Dermis microvascular lymphatic vessel endothelial cell (primary cell): ENCODE measurements at places on chromosomes 12 and 14.
A peak's percentile ranks its signal among the peaks of the same experiment; 100 is the strongest.

DNA sequence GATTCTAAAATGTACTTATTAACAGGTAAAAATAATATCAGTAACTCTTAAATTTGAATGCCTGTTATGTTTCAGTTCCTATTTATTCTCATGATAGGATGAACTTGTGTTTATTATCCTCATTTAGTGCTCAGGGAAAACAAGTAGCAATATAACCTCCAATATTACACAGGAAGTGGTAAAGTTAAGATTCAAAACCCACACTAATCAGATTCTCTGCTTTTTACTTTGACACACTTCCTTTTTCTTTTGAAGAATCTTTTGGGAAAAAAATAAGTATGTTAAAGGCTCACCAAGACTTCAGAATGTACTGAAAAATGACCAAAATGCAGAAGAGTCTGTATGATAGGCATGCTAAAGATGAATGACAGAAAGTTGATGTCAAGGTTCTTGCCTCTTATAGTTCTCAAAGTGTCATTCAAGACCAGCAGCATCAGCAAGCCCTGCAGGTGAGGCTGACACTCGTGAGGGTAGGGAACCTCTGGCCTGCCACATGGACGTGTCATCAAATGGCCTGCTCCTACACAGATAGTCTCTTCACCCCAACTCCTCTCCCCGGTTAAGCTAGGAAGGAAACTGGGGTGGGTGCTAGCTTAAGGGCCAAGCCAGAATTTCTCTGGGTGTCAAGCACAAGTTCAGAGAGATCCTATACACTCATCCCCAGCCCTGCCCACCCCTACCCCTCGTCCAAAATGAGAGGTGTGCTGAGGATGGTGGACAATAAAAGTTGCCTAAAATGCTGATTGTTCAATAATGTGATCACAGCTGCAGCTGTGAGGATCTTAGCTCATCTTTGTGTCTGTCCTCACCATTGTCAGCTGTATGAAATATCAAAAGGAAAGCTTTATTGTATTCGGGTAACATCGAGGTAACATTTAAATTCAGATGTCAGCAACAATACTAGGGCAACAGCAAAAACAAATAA lies 6.3 kb downstream of the TBPL2 start:
- no peak for DNase-seq

- no peak for DNase-seq
Observed at GRCh38 chr12:30329281-30329680, 366.4 kb downstream of the IPO8 start.

DNA sequence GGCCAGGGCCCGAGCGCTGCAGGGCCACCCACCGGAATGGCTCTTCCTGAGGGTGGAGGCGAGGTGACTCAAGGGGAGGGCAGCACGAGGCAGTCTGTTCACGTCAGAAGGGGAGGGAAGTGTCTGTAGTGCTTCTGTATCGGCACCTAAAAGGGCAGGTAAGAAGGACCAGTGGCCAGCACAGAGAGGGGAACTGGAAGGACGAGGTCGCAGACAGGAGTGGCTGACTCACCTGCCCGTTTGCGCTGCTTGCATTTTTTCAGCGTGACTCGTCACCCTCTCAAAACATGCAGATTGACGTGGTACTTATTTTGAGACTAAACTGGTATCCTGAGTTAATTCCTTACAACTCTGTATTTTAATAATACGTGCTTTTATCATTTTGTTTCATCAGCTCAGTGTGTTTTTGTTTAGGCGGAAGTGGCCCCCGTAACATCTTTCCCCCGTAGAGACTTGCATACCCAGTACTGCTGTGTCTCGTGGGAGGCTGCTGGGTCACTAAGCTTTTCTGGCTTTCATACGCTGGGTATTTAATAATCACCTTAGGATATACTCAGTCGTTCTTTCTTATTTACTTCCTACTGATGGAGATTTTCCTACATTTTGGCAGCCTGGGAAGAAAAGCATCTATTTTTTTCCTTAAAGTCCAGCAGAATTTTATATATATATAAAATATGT lies 26.4 kb downstream of the SFSWAP start:
- DNase-seq = no peak

GRCh38 chr14:75487155-75487671 lies 35.1 kb upstream of the BATF start:
- no peak for DNase-seq

DNA sequence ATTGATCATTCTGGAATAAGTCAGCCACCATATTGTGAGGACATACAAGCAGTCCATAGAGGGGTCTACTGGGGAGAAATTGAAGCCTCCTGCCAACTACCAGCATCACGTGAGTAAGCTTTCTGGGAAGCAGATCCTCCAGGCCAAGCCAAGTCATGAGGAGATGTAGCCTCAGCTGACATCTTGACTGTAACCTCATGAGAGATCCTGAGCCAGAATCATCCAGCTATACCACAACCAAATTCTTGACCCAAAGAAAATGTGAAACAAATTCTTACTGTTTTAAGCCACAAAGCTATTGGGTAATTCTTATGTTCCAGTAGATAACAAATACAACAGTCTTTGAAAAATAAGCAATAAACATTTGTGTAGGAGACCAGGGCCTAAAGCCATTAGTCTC lies 479.4 kb upstream of the DCN start:
- DNase-seq = no peak

GRCh38 chr14:101124815-101125214 lies 221.3 kb upstream of the RTL1 start:
- no peak for DNase-seq

- no peak for DNase-seq
Observed at GRCh38 chr12:49941556-49942511, 8.7 kb upstream of the AQP2 start.

- peak; percentile 54 for DNase-seq
Observed at GRCh38 chr12:32454075-32454474, 54.7 kb downstream of the FGD4 start.

DNA sequence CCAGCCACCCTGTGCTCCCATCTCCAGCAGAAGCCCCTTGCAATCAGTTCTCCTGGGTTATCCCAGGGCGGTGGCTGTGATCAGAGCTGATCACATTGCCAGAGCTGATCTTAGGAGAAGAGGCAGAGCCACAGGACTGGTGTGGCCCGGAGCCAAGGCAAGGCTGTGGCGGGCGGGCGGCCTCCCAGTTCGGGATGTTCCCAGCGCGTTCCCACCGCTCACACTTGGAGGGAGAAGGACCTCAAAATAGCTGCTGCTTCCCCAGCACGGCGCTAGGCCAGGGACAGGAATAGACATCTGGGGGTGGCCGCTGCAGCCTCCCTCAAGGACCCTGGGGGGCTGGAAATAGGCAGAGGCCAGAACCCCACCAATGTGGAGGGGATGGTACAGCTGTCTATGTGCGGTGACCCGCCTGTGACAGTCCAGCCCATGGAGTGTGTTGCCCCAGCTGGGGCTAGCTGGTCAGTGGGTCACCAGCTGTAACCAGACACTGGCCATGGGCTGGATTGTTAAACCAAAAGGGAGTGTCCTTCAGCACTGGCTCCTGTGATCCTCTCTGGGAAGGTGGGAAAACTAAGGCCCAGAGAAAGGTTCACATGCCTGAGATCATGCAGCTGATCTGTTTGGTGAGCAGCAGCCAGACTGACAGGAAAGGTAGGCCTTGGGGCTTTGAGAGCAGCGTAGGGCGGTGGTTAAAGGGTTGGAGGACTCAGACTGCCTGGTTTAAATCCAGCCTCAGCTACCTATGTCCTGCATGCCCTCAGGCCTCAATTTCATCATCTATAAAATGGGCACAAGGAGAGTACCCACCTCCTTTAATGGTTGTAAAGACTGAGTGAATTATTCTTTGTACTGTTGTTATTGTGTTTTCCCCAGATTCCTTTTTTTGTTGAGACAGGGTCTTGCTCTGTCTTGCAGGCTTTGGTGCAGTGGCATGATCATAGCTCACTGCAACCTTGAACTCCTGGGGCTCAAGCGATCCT lies 8.0 kb upstream of the POP5 start:
- no peak for DNase-seq

DNA sequence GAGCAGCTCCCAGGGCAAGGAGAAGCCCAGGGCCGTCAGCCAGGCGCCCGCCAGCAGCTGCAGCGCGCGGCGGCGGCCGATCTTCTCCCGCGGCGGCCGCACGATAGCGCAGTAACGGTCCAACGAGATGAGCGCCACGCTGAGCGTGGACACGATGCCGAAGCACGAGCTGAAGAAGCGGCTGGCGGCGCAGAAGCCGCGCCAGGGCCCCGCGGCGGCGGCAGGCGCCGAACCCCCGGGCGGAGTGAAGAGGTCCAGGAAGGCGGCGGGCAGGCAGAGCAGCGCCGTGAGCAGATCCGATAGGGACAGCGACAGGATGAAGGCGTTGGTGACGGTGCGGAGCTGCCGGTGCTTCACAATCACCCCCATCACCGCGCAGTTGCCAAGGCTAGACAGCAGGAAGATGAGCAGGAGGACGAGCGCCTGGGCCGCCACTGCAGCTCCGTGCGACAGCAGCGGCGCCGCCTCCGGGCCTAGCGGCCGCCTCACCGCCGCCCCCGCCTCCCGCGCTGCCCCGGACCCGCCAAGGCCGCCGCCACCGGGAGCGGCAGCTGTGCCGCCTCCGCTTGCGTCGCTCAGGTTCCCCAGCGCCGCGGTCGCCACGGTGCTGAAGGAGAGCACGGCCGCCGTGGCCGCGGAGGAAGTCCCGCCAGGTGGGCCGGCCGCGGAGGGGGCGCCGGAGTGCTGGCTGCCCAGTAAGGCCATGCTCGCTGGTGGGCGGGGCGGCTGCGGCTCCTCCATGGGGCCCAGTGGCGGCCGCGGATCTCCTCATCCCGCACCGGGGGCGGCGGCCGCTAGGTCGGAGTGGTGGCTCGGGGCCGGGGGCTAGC lies 479 bp downstream of the GPR135 start:
- peak; percentile 85 for DNase-seq

GRCh38 chr14:101398011-101398410 lies 163.3 kb upstream of the DIO3 start:
- DNase-seq = no peak

DNA sequence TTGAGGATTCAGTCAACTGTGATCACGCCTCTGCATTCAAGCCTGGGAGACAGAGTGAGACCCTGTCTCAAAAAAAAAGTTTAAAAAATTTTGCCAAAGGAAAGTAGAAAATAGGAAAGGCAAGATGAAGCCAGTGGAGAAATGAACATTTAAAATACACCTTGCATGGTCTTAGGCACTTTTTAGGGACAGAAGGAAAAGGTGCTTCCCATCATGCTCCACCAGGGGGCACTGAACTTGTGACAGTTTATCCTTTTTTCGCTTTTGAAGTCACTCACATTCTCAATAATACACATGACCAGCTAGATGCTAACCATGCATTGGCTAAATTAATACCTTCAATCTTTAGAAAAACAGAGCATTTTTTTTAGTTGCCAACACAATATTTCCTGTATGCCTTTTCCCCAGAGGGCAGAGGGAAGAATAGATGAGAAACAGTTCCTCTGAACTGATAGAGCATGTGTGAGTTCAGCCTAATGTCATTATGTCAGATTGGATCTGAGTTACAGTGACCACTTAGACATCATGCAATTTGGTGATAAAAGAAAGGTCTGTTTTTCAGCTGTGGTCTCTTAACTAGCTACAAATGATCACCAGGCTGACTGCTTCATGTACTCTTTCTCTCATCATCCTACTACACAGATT lies 221.8 kb upstream of the SSTR1 start:
- peak; percentile 50 for DNase-seq

DNA sequence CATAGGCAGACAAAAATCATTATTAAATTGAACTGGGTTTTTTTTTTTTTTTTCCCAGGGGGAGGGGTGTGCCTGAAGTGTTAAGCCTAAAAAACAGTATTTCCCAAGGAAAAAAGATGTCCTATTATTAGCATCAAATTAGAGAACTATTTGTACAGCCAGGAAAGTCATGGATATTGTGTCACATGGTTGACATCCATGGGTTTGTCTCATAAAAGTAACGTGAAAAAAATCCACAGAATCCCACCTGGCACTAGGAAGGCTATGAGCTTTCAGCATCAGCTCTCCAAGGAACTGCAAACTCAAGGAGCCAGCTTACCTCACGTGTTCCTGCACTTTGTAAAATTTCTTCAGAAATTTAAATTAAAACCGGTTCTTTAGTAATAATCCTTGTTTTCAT lies 69.1 kb upstream of the EGLN3 start:
- no peak for DNase-seq

GRCh38 chr12:21906919-21907493 lies 34.2 kb downstream of the ABCC9 start:
- DNase-seq = no peak
